ENCODE measurements at places on chromosomes 2 and 18. TPM values are rescaled to one million over a fixed set of nuclear protein-coding genes. Genes with fewer than 3 reads are reported as not detected.

- no peak for DNase-seq
These were observed 84.1 kb upstream of the MGAT5 start for GRCh38 chr2:134169788-134170187.

- peak; percentile 25 for DNase-seq
These were observed 372.5 kb downstream of the GALR1 start for GRCh38 chr18:77622009-77622692.

GRCh38 chr2:159776321-159776720 is 21.7 kb downstream of the CD302 start:
- DNase-seq: no peak

Gene ARHGAP25
- 0.26 TPM for total RNA-seq

DNA sequence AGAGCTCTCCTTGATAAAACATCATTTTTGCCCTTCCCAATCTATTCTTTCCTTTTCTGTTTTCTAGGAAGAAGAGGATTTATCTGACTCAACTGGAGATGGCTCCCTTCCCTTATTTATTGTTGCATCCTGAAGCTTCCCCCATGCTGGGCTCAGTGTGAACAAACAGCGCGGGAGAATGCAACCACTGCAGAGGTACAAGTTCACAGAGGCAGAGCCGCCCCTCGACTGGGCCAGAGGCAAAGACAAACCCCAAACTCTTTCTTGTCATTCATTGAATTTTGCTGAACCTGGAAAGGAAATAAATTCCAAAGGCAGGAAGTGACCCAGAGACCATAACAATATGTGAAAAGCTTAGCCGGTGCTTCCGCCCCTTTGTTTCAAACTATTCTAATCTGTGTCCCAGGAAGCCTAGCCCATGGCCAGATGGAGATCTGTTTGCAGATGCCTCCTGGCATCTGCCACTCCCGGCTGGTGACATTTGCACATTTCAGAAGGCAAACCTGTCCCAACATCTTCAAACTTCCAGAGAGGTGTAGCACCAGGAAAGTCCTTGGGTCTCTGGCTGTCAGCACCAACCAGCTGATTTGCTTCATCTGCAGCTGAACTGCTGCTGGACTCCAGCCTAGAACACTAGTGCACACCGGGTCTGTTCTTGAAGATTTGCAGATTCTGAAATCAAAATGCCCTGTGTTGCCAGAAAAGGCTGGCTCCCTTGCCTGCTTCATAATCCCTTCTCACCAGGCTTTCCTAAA is 79.4 kb upstream of the MAP4K3 start:
- DNase-seq: peak; percentile 39

Gene MALL
- total RNA-seq: not detected

Gene RGPD4
- 0.08 TPM for total RNA-seq

DNA sequence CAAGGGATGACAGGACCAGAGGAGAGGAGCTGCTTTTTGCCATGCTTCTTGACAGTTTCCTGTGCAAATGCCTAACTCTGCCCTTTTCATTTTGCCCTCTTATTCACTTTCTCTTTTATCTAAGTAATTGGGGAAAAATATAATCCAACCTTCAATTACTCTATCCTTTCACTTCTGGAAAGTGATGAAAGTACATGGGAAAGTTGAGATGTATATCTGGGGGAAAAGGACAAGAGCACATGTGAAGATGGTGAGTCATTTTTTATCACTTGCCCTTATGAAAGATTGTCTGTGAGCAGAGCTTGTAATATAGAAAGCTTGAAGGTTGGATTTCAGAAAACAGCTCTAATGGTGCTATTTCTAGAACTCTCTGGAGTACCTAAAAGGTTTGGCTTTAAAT is 1070.7 kb downstream of the CNTNAP5 start:
- DNase-seq: no peak

Gene PDE1A
- not detected for total RNA-seq

- peak; percentile 37 for DNase-seq
These were observed 428.3 kb downstream of the MBD2 start for GRCh38 chr18:53796040-53796729.

- no peak for DNase-seq
These were observed 11.8 kb upstream of the LRP1B start for GRCh38 chr2:142142595-142142994.

Gene DES
- 0.13 TPM for total RNA-seq

DNA sequence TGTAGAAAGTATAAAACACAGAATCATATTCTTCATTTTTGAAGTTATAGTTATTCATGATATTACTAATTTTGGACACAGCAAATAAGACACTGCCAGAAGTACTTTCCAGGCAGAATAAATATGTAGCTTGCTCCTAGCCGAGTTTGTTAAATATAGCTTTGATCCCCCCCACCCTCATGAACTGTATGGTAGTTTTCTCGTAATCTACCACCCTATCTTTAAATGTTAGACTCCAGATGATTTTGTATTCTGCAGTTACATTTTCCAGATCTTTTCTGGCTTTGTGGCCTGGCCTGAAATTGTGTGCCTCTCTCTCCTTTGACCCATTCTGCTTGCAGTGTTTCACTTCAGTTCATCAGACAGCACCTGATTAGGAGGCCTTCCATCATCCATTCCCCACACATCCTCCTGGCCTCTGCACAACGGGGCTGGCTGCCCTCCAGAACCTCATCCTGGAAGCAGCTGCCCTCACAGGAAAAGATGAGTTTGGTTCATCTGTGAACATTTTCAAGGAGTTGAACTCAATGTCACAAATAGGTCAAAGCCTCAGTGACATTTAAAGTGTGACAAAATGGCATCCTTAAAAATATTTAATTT is 4.7 kb upstream of the KCNJ3 start:
- no peak for DNase-seq

Gene SLC5A6
- 87.1 TPM for total RNA-seq

GRCh38 chr18:78782951-78783563 is 196.6 kb upstream of the SALL3 start:
- DNase-seq: no peak

GRCh38 chr18:31617031-31617717 is 25.5 kb downstream of the TTR start:
- DNase-seq: no peak

Gene HEATR5B
- 34.9 TPM for total RNA-seq

DNA sequence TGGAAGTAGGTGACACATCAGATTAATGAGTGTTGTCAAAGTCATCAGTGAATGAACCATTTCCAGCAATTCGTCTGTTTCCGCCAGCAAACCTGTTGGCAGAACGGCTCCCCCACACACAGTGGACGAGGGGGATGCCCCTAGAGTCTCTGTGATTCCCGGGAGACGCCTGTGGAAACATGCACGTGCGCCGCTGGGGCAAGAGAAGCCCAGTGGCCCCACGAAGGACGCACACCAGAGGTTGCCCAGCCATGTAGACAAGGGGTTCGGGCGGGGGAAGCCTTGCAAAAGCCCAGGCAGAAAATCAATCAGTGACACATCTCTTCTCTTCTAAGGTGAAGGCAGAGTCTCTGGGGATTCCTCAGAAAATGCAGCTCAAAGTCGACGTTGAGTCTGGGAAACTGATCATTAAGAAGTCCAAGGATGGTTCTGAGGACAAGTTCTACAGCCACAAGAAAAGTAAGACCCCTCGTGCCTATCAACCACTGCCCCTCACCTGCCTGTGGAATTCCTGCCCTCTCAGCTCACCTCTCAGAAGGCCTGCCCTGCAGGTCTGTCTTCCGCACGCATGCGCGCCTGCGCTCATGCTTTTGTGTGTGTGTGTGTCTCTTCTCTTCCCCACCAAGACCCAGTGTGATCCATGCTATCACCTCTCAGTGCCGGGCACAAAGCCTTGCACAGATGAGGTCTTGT is 87.1 kb downstream of the INPP5D start:
- DNase-seq: no peak

GRCh38 chr2:96523659-96524481 is 12.7 kb upstream of the ARID5A start:
- no peak for DNase-seq

- no peak for DNase-seq
These were observed 407.6 kb upstream of the SPHKAP start for GRCh38 chr2:228589115-228589514.

Gene CAPG
- total RNA-seq: 11.3 TPM

DNA sequence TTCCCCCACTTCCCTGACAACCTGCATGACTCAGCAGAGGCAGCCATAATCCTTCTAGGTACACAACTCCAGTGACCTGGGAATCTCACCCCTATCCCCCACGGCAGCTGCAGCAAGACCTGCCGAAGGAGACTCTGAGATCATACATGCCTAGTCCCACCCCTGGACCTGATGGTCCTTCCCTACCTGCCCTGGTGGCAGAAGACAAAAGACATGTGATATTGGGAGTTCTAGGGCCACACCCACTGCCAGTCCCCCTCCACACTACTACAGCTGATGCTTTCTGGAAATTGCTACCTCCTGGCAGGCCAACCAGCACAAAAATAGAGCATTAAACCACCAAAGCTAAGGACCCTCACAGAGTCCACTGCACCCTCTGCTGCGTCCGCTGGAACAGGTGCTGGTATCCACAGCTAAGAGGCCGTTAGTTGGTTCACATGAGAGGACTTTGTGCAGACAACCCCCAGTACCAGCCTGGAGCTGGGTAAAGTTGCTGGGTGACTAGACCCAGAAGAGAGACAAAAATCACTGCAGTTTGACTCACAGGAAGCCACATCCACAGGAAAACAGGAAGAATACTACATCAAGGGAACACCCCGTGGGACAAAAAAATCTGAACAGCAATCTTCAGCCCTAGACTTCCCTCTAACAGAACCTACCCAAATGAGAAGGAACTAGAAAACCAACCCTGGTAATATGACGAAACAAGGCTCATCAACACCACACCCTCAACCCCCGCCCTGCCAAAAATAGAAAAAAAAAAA is 12.5 kb downstream of the MARCO start:
- DNase-seq: no peak

- no peak for DNase-seq
These were observed 155.7 kb downstream of the TNS1 start for GRCh38 chr2:217847115-217847514.

DNA sequence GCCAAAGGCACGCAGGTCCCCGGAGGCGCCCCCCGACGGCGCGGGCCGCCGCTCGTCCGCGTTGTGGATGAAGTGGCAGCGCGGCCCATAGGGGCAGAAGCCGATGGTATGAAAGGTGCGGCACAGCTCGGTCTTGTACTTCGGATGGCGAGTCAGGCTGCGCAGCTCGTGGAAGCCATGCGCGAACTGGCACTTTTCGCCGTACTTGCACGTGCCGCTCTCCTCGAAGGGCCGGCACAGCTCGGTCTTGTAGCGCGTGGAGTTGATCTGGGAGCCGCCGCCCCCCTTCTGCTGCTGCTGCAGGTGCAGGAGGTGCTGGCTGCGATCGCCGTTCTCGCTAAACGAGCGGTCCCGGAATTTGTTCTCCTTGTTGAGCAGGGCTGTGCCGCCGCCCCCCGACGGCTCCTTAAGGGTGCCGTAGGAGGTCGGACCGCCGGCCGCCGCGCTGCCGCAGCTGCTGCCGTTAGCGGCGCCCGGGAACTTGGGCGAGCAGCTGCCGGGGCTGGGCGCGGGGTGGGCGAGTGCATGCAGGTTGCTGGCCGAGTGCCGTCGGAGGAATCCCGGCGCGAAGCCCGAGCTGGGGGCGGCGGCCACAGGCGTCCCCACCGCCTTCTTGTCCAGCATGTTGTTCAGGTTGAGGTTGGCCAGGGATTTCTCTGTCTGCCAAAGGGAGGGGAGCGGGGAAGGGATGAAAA is 1.2 kb downstream of the ZFP36L2 start:
- DNase-seq: peak; percentile 26

- DNase-seq: peak; percentile 86
These were observed 67.8 kb upstream of the DSC1 start for GRCh38 chr18:31230495-31230894.

Gene BOLA3
- 214 TPM for total RNA-seq

Gene AQP12B
- not detected for total RNA-seq

GRCh38 chr18:45122506-45122905 is 441.8 kb downstream of the SETBP1 start:
- DNase-seq: no peak

- DNase-seq: no peak
These were observed 37.0 kb upstream of the FOSL2 start for GRCh38 chr2:28355521-28356094.

DNA sequence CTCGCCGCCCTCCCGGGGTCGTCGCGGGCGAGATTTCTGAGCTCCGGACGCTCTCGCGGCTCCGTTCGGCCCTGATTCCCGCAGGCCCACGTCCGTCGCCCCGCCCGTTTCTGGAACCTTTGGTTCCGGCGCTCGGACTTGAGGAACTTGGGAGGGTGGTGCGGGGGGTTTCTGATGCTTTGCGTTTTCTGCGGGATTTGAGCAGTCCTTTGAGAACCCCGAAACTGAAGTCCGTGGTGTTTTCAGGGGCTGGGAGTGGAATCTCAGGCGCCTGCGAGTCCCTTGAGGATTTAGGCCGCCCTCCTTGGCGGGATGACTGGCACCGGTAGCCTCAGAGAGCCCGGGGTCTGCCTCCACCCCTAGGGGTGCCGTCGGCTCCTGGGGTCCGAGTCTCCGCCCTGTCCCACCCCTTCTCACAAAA is 336 bp downstream of the THNSL2 start:
- DNase-seq: no peak

DNA sequence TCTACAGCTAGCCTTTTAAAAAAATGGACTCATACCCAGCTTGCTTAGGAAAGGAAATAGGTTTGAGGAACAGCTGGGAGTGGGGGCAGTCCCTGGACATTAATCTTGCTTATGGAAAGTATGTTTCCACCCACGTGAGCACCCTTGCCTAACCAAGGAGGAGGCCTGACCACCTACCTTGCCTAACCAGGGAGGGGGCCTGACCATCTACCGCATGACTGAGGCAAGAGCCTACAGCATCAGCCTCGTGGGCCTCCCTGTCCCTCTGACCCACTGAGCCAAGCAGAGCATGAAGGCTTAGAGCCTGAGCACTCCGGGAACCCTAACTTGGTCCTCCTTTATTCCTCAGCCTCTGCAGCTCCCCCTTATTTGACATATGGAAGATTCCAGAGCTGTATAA is 20.2 kb downstream of the PRKAG3 start:
- no peak for DNase-seq

DNA sequence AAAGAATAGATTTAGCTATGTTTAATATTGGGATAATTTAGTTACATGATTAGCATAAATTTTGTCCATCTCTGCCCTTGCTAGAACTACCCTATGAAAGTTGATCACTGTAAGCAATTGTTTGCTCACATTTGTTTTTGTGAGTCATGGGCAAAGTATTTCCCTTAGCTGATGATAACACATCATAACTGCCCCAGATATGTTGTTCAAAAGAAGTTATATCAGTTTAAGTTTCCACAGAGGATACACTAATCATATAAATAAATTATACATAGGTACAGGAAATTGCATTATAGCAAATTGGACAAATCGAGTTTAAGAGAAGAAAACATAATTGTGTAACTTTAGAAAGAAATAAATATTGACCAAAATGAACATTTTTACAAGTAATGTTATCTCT is 223.2 kb upstream of the PIK3C3 start:
- DNase-seq: no peak

- DNase-seq: no peak
These were observed 5.6 kb upstream of the DNMT3A start for GRCh38 chr2:25347205-25347815.

Gene DAW1
- not detected for total RNA-seq

All from SK-MEL-5 (cell line).